Uterine smooth muscle cell (primary cell): ENCODE measurements at places on chromosomes 7 and 10. TPM values are rescaled to one million over a fixed set of nuclear protein-coding genes. Genes with fewer than 3 reads are reported as not detected.

Gene CPA2
- not detected in 2 replicates for total RNA-seq

Gene FRMD4A
- total RNA-seq = 35.4 and 48.5 TPM in 2 replicates

Gene KEL
- total RNA-seq = not detected in 2 replicates

Gene TMEM225B
- total RNA-seq = 0.55 and 1.2 TPM in 2 replicates

Gene ACBD7
- total RNA-seq = 2.9 and 4.5 TPM in 2 replicates

Gene STAMBPL1
- total RNA-seq = 34.0 and 53.5 TPM in 2 replicates

Gene HECW1
- 0.11 and 0.62 TPM in 2 replicates for total RNA-seq

Gene MYO3A
- not detected in 2 replicates for total RNA-seq

Gene NKX1-2
- not detected in 2 replicates for total RNA-seq

Gene NUTM2A
- total RNA-seq = 0.62 TPM in 1 of 2 replicates, not detected in the other

Gene SYT15B
- total RNA-seq = under 0.01 TPM in 1 of 2 replicates, not detected in the other

Gene NUDT13
- total RNA-seq = 1.6 and 1.8 TPM in 2 replicates

Gene ABCB8
- total RNA-seq = 43.1 and 50.1 TPM in 2 replicates

Gene HMX2
- not detected in 2 replicates for total RNA-seq

Gene PRKRIP1
- total RNA-seq = 18.3 and 20.5 TPM in 2 replicates

Gene SKIDA1
- total RNA-seq = 0.75 and 1.1 TPM in 2 replicates

Gene ADAM8
- 8.1 and 11.0 TPM in 2 replicates for total RNA-seq

Gene UCMA
- not detected in 2 replicates for total RNA-seq

Gene MMD2
- not detected in 2 replicates for total RNA-seq

Gene KLF14
- under 0.01 and 0.11 TPM in 2 replicates for total RNA-seq
